Stimulated activated CD8-positive, alpha-beta memory T cell treated with anti-CD3 and anti-CD28 coated beads, Interleukin-7, amount 100 ng/mL, for 1 hour (primary cell): ENCODE measurements at places on chromosomes 3 and 15.

DNA sequence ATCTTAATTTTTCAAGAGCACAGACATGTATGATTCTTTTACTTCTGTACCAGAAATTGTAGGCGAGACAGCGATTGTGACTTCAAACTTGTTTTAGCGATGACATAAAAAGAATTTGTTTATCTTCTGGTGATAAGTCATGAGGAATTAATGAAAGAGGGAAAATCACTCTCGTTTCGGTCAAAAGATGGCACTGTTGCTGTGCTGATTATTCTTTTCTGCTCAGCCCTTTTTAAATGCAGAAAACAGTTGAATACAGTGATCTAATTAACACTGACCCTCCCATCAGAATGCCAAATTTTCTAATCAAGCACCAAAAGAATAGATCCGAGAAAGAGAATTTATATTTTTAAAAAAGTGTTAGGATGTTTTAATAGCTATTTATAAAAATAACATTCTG is 52.6 kb downstream of the NSUN3 start:
- DNase-seq: no peak

GRCh38 chr3:72123908-72124441 is 339.0 kb upstream of the PROK2 start:
- DNase-seq: no peak

DNA sequence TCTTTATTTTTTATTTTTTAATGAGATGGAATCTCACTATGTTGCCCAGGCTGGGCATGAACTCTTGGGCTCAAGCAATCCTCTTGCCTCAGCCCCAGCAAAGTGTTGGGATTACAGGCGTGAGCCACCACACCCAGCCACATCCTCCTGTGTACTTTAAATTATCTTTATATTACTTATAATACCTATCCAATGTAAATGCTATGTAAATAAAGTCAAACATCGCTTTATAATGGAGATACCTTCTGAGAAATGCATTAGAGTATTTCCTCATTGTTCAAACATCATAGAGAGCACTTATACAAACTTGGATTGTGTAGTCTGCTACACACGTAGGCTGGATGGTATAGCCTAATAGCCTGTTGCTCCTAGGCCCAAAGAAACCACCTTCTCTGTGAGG is 41.4 kb upstream of the MAGI1 start:
- DNase-seq: no peak

- no peak for DNase-seq
These were observed 958.7 kb downstream of the AGBL1 start for GRCh38 chr15:87038404-87038803.

DNA sequence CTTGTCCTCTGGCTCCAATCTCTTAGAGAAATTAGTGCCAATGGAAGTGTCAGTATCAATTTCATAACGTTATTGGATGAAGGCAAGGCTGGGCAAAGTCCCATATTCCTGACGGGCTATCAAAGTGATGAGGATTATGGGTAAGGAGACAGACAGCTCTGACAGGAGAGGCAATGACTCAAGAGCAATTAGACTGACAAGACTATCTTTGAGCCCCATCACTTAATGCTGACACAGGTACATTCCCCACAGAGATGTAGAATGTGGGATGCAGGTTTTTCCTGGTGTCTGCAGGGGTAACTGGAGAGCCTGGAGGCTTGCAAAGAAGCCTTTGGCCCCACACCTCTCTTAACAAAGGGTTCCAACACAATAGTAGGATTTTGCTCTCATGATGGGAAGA is 208.3 kb downstream of the NTRK3 start:
- DNase-seq: no peak

DNA sequence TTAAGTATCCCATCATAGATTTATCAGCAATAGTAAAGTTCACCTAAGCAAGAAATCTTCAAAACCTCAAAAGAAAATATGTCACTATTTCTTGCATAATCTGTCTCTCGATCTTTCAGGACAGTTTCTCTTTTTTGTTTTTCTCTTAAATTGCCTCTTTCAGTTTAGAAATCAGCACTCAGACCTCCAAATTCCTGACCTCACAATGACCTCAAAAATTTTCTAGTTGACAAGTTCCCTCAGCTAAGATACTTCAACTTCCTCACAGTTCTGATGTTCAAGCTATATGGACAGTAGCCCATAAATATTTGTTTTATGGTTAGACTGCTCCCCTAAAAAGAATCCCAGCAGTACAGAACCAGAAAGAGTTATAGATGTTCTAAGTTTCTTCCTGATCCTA is 24.1 kb downstream of the SLC24A5 start:
- no peak for DNase-seq

GRCh38 chr15:86193716-86194380 is 114.2 kb downstream of the AGBL1 start:
- no peak for DNase-seq

- DNase-seq: no peak
These were observed 28.5 kb upstream of the SLC7A14 start for GRCh38 chr3:170614214-170614966.

DNA sequence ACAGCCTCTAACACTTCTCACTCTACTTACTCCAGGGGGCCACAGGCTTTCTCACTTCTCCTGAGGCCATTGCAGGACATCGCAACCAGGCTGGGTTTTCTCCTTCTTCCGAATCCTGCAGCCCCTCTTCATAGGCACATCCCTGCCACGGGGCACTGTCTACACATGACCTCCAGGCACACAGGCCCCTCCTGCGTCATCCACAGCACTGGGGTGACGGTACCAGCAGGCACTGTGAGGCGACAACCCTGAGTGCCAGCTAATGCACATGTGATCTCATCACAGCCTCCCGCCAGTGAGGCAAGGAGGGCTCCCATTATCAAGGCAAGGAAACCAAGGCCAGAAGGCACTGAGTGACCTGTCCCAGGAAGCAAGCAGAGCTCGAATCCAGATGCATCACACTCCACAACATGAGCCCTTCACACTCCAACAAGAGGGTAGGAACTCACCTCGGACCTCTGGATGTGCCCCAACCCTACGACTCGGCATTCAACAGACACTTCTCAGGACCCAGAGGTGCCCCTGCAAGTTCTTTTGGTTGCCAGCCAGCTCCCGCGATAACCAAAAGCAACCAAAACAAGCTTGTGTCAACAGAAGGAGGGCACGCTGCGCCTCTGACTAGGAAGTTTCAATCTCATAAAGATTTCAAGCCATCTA is 16.7 kb downstream of the FAM174B start:
- no peak for DNase-seq

DNA sequence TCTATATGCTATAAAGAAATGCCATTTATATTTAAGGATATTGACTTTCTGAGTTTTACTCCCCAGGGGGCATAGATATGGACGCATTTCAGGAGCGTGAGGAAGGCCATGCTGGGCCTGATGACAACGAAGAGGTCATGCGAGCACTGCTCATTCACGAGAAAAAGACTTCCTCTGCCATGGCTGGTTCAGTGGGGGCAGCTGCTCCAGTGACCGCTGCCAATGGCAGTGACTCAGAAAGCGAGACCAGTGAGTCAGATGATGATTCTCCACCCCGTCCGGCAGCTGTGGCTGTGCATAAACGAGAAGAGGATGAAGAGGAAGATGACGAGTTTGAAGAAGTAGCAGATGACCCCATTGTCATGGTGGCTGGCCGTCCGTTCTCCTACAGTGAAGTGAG is 38.4 kb downstream of the GTF2E1 start:
- DNase-seq: no peak

DNA sequence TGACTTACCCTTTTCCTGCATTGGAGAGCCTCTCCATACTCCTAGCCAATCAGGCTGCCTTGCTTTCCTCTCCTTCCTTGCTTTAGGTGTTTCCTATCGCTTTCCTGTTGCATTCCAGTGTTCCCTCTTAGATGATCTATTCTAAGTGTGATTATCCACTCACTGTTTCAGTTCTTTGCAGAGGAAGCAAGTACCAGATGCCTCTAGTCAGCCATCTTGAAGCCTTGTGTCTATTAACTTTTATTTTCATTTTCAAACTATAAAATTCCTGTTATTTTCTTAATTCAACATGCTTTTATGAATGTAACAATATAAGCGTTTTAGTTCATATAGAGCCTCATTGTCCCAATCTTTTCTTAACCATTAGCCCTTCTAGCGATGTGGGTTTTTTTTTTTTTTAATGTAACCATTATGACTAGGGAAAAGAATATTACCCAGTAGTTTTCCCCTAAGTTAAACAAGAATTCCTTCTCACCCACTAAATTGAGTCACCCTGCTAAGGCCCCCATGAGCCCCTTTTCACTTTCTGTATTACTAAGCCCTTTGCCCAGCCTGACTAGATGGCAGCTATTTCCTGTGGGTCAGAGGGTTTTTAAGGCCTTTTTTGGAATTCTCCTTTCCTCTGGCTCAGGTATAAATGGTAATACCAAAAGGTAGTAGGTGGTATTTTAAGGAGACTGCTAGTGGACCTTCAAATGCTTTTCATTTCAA is 229.4 kb upstream of the CTNNB1 start:
- no peak for DNase-seq

GRCh38 chr3:122977746-122978466 is 49.7 kb downstream of the SEMA5B start:
- DNase-seq: no peak

DNA sequence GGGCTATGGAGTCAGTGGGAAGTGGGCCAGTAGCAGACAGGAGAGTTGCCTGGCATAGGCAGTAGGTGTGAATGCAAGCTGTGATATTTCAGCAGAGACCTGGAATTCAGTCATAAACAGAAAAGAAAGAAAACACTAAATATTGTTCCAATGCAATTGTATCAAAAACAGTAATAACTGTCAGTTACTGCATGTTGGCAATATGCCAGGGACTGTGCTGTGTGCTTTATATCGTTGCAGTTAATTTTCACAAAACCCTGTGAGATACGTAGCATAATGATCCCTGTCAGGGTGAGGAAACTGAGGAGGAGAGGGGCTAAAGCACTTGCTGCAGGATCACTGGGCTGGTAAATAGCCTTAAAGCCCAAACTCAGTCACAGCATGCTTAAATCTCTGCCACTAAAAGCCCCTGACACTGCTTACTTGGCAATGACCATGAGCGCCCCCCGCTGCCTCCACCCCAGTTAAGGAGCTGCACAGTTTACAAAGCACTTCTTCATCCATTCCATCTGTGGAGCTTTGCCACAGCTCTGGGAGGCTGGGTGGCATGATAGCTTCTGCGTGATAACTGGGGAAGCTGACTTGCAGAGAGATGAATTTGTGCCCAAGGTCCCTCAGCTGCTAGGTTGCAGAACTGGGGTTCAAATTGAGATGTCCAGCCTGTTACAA is 3.9 kb downstream of the SLC6A1 start:
- DNase-seq: no peak

- no peak for DNase-seq
These were observed 16.2 kb upstream of the XIRP1 start for GRCh38 chr3:39208463-39209055.

- DNase-seq: no peak
These were observed 25.3 kb downstream of the GLCE start for GRCh38 chr15:69185706-69186105.

DNA sequence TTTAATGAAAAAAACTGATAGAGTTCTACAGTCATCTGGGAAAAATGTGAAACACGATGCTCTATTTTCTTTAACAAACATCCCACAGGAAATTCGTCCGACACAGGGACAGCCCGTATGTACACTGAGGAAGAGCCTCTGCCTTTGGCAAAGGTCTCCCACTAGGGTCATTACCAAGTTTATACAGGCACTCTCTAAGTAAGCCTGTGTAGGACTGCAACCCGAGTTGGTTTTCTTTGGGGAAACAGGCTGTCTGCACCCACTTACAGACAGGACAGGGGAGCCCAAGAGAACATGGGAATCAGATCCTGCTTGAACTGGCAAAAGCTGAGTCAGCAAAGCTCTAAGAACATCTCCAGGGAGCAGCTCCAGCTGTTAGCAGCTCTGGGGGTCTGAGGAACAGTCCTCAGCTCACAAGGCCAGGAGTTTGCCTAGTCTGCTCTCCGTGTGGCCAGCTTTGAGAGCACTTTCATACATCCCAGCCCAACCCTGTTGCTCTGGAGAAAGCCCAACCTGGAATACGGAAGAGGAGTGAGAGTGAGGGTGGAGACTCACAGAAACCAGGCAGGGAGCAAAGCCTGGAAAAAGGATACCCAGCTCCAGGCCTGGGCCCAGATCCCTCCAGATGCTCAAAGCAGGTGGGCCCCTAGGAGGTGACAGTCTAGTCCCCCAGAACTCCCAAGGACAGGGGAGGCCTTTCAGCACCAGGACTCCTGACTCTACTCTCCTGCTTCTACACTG is 1.9 kb downstream of the TBC1D2B start:
- no peak for DNase-seq

- DNase-seq: no peak
These were observed 8.3 kb upstream of the EPHA3 start for GRCh38 chr3:89098964-89099585.

DNA sequence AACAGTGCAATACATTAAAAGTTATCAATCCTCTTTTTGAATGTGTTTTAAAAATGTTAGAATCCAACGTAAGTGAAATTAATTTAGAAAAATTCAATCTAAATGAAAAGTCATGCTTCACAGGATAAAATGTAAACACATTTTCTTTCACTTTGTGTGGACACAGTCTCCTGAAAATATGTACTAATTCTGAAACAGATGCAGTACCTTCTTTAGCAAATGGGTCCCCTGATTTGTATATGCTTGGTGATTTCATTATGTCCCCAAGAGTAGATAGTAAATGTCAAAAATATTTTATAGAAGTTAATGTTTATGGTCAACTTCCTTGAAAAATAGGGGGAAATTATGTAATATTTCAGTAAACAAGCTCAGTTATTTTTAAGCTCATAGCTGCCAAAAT is 28.9 kb downstream of the FOXP1 start:
- DNase-seq: no peak

DNA sequence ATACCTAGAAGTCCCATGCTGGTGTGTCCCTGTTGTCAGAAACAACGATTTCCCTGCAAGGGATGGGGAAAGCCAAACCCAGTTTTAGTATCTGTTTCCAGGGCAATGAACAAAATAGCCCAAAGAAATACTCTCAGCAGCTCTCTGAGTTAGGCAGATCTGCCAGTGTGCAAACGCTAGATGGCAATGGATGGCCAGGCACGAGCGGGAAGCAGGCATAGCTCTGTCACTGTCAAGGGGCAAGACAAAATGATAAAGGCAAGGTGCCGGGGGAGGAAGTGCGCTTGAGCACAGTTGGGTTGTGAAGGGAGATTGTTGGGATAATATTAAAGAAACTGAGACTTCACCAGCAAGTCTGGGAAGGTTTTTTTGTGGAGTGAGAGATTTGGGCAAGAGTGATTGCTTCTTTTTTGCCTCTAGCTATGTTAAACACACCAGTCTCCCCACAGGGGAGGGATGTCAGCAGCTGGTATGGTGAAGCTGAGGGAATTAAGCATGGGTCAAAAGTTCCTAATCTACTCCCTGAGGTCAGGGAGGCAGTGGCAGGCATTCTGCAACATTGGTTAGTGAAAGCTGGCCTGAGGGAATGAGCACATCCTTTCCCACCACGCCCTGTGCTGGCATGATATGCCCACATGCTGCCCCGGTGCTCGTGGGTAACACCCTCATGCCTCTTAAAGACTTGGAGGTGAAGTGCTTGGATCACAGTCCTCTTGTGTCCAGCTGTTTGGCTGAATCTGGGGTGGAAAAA is 117.5 kb downstream of the PDCD6IP start:
- no peak for DNase-seq
